ENCODE measurements at places on chromosomes 7 and 10.

GRCh38 chr10:58436071-58436470, 50.9 kb downstream of the TFAM start:
- no peak for DNase-seq

GRCh38 chr10:132299371-132300336, 8.1 kb downstream of the STK32C start:
- no peak for DNase-seq

DNA sequence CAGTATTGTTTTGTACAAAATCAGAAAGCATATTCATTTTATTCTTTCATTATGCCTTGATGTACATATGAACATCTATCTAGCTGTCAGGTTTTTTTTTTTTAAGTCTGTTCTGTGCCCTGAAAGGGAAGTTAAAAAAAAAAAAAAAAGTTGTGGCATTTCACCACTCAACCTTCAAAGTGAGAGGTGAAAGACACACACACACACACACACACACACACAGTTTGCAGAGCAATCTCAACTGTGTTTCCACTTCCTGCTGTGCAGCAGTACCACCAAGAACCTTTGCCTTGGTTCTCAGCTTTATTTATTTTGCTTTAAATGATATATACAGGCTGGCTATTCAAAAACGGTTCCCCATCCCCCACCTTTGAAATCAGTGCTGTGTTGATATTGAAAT, 955.6 kb downstream of the GATA3 start:
- DNase-seq, result peak; percentile 42

GRCh38 chr7:86013662-86014061, 630.0 kb upstream of the GRM3 start:
- no peak for DNase-seq

DNA sequence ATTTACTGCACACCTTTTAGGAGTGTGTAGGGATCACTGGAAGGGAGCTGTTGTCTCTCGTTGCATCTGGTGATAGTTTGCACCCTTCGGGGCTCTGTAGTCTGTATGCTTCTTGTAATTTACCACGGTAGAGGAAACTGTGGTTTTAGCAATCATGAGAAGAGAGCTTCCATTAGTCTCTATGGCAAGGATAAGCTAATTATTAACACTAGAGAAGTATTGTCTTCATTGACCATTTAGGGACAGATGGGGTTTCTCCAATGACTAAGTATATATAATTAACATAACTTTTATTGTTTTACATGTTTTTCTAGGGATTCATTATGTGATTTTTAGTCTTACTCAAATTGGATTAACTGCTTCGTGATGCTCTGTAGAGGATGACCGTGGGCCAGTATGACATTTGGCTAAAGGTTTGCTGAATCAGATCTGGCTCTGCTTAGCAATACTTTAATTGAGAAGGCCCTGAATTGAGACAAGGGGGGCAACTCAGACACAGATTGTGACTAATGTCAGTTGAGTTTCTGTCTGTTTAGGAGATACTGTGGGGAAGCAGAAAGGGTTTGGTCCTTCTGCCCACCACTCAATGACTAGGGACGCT, 8.7 kb downstream of the SLC18A2 start:
- DNase-seq, result no peak

DNA sequence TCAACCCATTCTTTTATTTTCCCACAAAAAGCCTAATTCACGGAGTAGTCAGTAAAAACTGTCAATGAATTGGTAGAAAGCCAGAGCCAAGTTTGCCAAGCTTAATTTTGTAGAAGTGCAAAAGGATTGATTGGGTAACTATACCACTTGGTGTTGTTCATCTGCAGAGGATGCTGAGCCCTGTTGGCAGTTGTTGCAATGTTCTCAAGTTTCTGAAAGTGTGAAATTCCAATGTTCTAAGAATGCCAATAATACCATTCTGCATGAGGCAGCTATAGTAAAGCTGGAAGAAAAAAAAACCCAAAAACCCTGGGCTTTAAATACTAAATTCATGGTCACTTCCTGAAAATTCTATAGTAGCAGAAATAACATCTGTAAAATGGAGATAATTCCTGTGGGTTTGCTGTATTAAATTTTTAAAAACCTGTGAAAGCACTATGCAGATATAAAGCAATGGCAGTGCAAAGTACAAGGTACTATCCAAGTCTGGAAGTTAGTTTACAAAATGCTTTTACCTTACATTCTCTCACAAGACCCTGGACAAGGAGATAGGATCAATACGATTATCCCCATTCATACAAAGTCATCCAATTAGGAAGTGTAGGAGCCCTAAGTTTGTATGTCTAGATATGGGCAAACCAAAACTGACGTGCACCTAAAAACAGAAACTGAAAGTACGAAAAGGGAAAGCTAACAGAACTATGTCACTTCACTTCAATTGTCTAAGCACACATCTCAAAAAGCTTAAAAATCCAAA, 6.0 kb upstream of the PON1 start:
- peak; percentile 53 for DNase-seq

GRCh38 chr10:77090381-77091356, 546.9 kb downstream of the KCNMA1 start:
- DNase-seq, result no peak

GRCh38 chr7:118312051-118312450, 87.5 kb downstream of the ANKRD7 start:
- DNase-seq, result no peak

DNA sequence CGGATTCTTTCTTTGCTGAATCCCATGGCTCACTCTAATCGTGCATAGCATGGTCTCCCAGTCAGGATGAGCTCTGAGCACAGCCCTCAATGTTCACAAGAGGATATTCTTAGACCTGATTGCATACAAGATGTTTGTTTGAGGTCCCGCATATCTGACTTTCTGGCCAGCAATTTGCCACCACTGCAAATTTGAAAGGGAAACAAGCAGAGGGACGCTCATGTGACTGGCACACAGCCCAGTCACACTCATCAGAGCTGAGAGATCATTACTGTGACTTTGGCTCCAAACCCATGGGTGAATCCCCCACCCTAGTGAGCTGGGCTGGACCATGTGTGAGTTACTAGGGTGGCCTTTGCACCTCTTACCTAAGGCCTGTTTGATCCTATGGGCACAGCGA, 9.9 kb downstream of the TAS2R41 start:
- no peak for DNase-seq

DNA sequence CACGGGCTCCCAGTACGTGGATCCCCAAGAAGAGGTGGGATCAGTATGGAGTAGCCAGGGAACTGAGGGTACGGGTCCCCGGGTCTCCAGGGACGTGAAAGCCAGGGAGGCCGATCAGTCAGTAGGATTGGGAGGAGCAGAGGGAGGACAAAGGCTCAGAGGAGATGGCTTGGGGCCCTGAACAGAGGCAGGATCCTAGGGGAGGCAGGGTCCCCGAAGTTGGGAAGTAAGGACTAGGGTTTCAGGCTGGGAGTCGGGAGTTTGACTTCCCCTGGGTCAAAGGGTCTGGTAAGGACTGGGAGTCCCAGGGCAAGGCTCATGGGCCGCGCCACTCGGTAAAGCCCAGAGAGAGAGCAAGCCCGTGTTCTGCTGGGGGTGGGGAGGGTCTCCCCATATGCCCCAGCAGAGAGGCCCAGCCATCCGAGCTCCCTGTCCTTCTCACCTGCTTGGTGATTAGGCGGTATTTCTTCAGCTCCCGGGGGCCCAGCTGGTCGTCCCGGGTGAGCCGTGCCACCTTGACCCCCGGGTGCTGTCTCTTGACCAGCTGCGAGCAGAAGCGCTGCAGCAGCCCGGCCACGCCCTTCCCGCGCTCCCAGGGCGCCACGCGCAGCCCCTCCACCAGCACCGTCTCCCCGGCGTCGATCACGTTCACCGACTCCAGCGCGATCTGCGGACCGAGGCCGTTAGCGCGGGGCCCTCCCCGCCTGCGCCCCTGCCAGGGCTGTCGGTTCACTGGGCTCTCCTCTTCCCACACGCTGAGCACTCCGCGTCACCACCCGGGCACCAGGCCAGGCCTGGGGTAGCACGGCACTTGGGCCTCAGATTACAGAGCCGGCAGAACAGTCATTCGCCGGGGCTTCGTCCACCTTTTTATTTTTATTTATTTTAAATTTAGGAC, 7.0 kb downstream of the NAT16 start:
- no peak for DNase-seq

- DNase-seq, result no peak
Measured at GRCh38 chr7:84908196-84908793, 278.6 kb downstream of the SEMA3D start.

DNA sequence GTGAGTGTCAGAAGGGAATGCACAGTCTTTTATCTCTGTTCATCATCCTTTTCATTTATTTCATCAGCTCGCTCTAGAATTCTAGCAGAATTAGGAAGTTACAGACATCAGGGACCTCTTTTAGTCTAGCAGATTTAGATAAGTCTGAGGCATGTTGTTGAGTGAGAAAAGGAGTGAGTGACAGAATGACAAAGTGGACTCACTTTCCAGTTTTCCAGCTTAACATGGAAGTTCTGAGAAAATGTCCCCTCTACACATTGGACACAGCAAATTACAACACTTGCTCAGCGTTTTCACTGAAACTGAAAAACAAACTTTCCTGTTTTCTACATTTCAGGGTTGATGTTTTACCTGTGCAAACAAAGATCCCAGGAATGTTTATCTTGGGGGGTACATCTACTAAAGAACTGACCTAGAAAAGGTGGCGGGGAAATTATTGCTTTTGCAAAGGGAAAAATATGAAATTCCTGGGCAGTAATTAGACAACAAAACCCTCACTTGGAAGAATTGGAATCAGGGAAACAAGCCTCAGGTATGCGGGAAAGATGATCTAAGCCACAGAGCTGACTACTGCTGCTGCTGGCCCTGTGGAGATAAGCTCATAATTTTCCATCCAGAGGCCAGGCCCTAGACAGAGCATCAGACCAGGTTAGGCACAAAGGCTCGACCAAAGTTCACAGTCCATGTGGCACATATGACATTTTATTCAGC, 14.6 kb upstream of the CYP3A5 start:
- no peak for DNase-seq

DNA sequence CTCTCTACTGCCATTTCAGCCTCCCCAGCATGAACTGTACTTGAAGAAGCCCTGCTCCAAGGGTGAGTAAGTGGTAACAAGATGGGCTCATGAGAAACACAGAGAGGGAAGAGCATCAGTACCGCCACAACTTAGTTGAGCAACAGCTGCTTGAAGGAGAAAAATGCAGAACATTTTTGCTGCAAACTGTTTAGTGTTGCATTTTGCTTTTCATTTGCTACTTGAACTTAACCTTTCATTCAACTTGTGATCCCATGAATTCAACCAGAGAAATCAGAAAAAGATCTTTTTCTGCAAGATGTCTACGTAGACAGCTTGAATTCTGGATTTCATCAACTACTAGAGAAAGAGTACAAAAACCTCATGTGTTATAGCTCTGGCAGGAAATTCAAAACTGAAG, 40.7 kb downstream of the ANK3 start:
- DNase-seq, result no peak

DNA sequence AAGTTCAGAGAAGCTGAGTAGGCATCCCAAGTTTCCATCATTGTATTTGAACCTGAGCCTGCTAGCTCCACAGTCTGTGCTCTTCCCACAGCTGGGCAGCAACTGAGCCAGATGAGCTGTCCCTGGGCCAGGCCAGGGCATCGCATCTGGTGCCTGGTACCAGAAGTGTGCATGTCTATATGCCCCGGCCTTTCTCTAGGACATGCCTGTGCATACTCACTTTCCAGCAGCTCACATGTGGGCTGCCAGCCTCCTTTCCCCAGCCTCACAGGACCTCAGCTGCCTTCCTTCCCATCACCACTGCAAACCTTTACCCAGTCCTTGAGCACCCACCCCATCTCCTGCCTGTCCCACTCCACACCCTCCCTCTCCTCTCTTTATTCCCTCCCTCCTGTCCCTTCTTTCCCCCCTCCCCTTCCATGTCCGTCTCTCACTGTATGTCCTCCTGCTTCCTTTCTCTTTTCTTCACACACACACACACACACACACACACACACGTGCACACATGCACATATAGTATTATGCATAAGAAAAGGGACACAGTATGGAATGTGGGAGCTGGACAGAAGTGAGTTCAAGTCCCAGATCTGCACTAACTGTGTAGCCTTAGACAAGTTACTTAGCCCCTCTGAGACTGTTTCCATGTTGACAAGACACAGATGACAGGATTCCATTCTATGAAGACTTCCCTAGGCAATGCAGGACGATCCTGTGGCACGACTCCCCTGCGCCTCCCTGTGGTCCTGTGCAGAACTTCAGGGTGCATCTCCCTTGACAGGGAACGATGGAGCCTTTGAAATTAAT, 10.9 kb downstream of the CDHR1 start:
- peak; percentile 58 for DNase-seq

GRCh38 chr10:118501171-118501570, 94.3 kb downstream of the PRLHR start:
- DNase-seq, result no peak

- DNase-seq, result no peak
Measured at GRCh38 chr7:26553582-26553981, 261.9 kb downstream of the SNX10 start.

GRCh38 chr7:131959106-131959812, 402.8 kb upstream of the PODXL start:
- no peak for DNase-seq

- DNase-seq, result no peak
Measured at GRCh38 chr7:81687062-81687461, 82.8 kb downstream of the HGF start.

GRCh38 chr10:51986516-51986915, 287.1 kb upstream of the CSTF2T start:
- no peak for DNase-seq

- no peak for DNase-seq
Measured at GRCh38 chr7:65441010-65441409, 67.4 kb downstream of the ZNF92 start.

- DNase-seq, result peak; percentile 50
Measured at GRCh38 chr10:116742367-116743265, at the start of gene HSPA12A. Gene HSPA12A (minus strand): TSS chr10:116742566. CDS start chr10:116742469, 97 bp downstream.

DNA sequence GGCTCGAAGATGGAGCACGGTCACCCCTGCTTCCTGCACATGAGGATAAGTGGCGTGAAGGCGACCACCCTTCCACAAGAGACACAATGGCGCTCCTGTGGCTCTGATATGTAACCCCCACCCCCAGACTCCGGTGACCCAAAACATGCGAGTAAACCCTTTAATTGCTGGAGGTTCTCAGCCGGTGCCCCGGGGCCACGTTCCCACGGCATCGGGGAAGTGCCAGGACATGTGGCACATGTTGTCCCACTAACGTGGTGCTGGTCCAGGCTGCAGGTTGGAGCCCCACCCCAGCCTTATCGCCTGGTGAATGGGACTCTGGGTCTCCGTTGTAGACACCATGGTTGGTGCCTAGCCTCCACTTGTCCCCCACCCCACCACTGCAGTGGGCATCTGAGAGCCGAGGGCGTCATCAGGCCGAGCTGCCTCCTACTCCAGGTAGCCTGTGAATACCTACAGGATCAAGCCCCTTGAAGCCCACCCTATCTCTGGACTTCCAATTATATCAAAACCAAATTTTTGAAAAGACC, 132.8 kb downstream of the PRKAG2 start:
- no peak for DNase-seq

DNA sequence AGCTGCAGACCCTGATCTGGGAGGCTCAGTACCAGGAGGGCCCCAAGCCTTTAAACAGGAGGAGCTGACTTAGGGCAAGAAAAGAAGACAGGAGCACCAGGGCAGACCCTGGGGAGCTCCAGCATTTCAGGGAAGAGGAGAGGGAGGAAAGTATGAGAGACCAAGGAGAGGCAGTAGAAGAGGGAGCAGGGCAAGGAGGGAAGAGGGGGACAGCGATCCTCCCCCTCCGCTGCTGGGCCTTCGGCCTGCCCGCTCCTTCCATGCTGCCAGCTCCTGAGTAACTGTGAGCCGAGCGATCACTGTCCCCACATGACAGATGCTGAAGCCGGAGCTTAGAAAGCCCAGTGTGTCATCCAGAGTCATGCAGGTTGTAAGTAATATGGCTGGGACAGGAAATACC, 65.9 kb downstream of the ALOX5 start:
- no peak for DNase-seq
